ENCODE measurements at places on chromosomes 16 and 17.

DNA sequence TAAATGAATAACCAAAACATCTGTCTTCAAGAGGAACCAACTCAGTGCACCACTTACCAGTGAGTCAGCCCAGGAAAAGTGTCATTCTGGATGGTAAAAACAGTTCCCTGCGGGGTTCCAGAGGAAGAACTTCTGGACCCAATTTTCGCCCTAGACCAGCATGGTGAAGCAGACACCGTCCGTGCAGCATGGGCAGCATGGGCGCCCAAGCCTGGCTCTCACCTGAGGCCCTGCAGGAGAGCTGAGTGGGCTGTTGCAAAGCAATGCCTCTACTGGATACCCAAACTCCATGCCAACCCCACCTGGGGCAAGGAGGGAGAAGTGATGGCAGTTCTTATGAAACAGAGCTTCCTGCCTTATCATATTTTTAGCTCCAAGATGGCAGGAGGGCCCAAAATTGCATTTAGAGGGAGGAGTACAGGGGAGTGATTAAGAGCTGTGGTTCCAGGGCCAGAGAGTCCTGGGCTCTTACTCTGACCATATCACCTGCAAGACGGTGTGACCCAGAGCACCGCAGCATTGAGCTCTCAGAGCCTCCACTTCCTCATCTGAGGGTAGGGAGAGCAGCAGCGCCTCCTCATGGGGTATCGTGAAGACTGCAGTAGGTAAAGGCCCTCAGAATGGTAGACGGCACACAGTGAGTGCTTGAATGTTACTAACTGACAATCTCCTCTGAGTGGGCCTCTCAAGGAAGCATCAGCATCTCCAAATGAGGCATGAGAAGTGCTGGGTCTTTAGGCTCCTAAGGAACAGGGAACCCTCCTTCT, 16.6 kb upstream of the INPP5K start:
- DNase-seq, result no peak

- no peak for DNase-seq
Observed at GRCh38 chr17:3514873-3515272, 39.1 kb downstream of the ASPA start.

GRCh38 chr17:37118366-37119137, 169.8 kb downstream of the AATF start:
- DNase-seq, result no peak

- DNase-seq, result no peak
Observed at GRCh38 chr17:27904534-27905446, 11.6 kb upstream of the LYRM9 start.

DNA sequence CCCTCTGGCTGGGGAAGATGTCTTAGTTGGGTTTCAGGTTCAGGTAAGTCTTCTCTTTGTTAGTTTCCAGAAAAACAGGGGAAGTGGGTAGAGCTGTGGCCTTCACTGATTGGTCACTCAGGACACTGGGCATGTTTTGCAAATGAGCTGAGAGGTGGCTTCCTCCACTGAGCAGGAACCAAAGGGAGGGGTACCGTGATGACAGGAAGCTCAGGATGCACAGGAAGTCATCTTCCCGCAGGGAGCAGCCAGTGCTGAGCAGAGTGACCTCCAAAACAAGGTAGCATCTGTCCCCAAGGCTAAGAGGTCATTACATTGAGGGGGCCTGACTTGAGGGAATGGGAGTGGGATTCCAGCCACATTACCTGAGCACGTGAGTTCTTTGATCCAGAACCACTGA, 5.6 kb downstream of the NT5C start:
- no peak for DNase-seq

- no peak for DNase-seq
Observed at GRCh38 chr17:70717042-70717441, 547.7 kb downstream of the KCNJ2 start.

DNA sequence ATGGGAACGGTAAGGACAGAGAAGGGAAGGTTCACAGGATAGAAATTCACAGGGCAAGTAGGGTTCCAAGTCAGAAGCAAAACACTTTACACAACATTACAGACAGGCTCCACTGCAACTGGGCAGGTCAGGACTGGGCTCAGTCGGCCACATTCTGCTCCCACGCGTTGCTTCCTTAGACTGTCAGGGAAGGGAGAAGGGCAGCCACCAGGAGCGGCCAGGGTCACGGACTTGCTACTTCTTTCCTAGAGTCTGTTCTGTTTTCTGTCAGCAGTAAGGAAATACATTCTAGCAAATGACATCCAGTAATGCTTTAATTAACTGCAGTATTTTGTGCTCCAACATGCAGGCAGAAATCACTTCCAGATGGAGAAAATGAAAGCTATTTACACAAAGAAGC, 160.3 kb upstream of the RPH3AL start:
- DNase-seq, result no peak

DNA sequence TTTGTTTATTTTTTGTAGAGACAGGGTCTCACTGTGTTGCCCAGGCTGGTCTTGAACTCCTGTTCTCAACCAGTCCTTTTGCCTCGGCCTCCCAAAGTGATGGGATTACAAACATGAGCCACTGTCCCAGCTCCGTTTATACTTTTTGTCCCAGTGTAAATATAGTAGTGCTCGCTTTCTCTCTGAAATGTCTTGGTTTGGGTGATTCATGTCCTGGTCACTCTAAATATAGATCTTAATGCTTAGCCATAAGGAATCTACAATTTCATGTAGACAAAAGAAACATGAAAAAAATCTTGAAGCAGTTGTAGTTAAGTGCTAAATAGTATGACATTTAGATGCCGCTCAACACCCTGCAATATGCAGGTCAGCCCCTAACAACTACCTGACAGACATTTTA, 126.9 kb downstream of the KATNIP start:
- no peak for DNase-seq

DNA sequence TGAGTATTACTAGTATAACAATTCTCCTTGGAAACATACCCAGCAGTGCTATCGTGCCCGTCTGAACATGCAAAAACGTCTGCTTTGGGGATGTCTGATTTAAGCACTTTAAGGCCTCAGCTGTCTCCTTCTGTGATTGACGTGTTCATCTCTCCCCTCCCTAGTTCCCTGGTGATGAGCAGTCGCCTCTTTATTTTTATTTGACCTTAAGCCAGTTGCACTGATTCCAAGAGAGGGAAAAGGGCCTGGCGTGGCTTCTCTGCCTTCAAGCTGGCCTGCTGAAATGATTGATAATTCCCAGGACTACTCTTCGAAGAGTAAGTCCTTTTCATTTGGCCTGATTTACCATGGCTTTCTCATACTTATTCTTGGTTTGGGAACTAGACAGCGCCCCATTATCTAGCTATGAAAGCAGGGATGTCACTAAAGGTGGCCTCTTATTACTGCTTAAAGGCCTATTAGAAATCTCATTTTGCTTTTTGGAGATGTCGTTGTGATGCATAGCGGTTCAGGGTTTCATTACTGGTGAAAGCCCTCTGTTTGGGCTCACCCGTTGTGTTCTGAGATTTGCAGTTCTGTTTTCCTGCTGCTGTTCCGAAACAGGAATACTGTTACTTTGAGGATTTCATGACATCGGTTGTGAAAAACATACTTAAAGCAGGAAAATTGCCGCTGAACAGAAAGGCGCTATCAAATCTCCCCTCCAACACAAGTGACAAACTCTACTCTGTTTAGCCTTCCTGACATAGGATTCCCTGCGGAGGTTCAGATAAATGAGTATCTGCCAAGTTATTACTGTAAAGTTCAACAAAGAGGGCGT, 65.5 kb downstream of the IQCK start:
- DNase-seq, result peak; percentile 5

- DNase-seq, result no peak
Observed at GRCh38 chr16:48291303-48291702, 44.0 kb upstream of the ABCC11 start.

GRCh38 chr17:80389011-80389995, 25.7 kb upstream of the ENDOV start:
- DNase-seq, result no peak

- peak; percentile 82 for DNase-seq
Observed at GRCh38 chr16:69476920-69477443, 52.6 kb downstream of the CYB5B start.

DNA sequence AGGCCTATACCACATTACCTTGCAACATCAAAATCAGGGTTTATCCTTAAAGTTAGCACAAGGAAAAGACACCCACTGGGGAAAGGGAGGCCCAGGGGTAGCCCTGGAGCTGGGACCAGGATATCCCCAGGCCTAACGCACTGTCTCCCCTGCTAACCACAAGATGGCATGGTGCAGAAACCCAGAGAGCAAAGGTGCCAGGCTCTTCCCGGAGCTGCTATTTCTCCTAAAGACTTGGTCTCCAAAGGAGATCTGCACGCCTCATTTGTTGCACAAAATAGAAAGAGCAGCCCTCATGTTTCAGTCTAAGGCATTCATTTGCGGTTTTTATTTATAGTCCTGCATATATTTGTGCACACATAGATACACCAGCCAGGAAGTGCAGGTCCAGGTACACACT, 408.6 kb downstream of the SOX9 start:
- no peak for DNase-seq

DNA sequence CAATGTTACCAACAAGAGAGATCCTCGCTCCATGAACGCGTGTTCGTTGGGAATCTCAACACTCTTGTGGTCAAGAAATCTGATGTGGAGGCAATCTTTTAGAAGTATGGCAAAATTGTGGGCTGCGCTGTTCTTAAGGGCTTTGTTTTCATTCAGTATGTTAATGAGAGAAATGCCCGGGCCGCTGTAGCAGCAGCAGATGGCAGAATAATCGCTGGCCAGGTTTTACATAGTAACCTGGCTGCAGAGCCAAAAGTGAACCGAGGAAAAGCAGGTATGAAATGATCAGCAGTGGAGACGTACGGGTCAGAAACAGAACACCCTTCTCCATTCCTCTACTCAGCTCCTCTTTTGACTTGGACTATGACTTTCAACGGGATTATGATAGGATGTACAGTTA, 13.3 kb downstream of the SOCS1 start:
- no peak for DNase-seq

GRCh38 chr17:71232801-71233559, 887.8 kb upstream of the SOX9 start:
- DNase-seq, result no peak

GRCh38 chr16:49854796-49855203, 1.1 kb downstream of the ZNF423 start:
- DNase-seq, result no peak

DNA sequence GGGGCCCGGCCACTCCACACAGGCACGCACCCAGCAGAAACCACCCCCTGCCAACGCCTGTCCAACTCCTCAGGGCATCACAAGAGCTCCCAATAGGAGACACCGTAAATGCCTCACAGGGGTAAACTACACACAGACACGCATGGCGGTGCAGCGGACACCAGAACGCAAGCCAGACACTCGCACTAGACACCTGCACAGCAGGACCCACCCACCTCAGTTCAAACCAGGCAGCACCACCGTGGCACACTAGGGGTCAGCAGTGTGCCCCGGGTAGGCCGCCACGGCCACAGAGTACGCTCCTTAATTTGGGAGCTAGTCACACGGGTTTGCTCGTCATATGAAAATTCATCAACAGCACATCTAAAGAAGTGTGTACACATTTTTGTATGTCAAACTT, 3.4 kb downstream of the SLC38A10 start:
- DNase-seq, result no peak

- DNase-seq, result no peak
Observed at GRCh38 chr16:11326737-11327276, 18.5 kb upstream of the RMI2 start.

DNA sequence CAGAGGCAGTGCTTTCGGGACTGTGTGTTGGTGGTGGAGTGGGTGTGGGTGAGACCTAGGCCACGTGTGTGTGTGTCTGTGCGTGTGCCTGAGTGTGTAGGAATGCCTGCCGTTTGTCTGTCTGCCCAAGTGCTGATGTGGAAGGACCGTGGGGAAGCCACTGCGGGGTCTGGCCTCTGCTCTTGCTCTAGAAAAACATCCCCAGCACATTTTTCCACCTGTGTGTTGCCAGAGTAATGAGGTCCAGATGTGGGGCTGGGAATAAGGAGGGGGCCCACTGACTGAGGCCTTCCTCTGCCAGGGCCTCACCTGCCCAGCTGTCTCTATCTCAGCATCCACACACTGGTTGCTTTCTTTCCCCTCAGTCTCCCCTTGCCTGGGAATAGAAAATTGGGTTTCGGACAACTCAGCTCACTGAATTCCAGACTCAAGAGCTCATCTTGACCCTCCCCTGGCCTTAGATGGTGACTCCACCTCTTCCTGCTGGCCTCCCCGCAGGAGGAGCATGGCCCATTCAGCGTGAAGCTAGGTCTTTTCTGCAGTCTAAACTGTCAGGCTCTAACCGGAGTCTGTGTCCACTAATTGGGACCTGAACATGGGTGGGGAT, 7.6 kb downstream of the SGCA start:
- DNase-seq, result no peak

- no peak for DNase-seq
Observed at GRCh38 chr17:13387952-13388351, 213.8 kb downstream of the HS3ST3A1 start.

GRCh38 chr17:17605729-17606088, 14.2 kb upstream of the PEMT start:
- DNase-seq, result no peak
